DMS53 (cell line): ENCODE measurements at places on chromosomes 1 and 21.
A peak's percentile ranks its signal among the peaks of the same experiment; 100 is the strongest.

GRCh38 chr1:243605604-243606003 lies 244.4 kb downstream of the AKT3 start:
- no peak for DNase-seq

DNA sequence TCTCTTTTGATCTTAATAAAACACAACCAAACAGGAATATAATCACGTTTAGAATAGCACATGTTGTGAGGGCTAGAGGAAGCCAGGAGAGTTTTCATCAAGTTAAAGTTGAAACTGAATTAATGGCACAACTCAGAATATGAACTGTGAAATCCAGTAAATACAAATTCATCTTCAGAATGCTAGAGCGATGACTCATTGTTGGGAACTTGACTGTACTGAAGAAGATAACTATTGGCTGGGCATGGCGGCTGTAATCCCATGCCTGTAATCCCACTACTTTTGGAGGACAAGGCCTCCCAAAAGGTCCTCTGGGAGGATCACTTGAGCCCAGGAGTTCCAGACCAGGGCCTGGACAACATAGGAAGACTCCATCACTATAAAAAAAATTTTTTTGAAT lies 8.8 kb downstream of the SYF2 start:
- no peak for DNase-seq

DNA sequence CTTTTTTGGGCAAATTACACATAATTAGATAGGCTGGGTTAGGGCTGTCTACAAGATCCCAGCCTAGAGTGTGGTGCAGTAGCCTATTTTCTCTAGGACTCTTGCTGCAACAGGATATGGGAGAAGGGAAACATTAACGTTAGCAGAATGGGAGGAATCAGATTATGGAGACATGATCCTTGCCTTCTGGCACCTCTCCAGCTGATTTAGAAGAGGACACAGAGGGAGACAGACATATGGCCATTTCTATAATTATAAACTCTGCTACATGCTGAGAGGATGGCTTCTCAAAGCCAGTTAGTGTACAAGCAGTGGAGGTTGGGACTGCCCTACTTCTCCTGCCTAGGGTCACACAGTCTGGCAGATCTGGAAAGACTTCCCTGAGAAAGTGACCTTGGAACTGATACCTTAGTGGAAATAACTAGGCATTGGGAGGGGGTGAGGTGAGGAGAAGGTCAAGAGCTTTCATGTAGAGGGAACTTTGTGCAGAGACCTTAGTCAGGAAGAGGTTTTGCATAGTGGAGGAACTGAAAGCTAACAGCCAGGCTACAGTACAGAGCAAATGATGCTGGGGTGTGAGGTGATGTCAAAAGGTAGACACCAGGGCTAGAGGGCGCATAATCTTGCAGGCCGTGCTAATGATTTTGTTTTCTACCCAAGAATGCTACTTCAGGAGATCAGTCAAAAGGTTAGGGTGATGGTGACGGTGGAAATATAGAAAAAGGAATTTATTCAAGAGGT lies 1.2 kb upstream of the CD1D start:
- peak; percentile 6 for DNase-seq

DNA sequence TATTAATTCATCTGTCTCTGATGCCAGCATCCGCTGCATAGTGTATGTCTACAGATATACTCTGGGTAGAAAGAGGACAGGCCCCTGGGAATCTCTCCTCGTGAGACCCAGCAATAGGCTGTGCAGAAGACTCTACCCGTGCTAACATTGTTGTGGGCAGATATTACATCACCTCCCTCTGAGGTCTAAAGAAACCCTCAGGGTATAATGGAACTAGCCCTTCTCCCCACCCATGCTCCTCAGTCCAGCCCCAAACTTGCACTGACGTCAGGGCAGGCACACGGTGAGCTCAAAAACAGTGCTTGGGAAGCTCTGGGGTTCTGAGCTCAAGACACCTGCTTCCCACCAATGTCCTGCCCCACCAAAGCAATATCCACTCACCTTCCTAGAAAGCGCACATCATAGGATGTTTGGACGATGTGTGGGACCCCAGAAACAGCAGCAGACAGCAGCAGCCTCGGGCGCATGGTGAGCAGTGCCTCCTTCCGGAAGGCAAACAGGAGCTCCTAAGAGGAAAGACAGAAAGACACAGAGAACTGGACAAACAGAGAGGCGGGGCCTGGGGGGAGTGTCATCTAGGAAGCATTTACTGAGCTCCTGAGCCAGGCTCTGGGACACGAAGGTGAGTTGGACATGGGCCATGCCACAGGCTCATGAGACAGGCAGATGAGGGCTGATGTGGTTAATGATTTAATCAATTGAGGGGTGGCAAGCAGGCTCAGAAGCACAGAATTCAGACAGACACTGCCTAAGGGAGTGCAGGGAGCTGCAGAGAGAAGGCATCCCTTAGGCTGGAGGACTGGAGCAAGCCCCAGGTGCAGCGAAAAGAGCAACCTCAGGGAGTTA lies 4.8 kb downstream of the OVGP1 start:
- DNase-seq, result peak; percentile 96

GRCh38 chr1:94608142-94608851 lies 66.7 kb upstream of the F3 start:
- DNase-seq, result peak; percentile 93

DNA sequence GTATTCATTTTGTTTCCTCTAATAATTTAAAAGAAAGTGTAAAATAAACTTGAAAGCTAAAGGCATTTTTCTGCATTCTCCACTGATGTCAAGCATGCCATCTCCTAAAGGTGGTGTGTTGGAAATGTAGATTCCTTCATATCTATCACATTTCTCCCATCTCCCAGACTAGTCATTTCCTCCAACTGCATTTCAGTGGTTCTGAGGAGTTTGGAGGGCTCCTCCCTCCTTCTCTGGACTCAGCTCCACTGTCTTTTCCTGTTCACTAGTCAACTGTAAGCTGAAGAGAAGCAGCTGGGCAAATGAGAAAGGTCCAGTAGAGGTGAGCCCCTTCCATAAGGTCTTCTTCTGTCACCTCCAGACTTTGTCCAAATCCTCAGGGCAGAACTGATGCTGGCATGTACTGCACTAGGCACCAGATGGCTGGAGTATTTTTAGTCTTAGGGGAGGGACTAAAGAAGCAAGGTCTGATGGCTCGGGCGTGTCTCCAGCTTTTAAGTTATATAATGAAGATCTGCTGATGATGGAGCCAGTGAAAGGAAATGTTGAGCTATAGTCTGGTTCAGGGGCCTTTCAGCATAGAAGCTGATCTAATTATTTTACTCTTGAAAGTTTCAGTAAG lies 186.1 kb downstream of the NTNG1 start:
- no peak for DNase-seq

GRCh38 chr1:112676543-112676942 lies 2.1 kb downstream of the MOV10 start:
- DNase-seq, result no peak

- peak; percentile 85 for DNase-seq
These were observed 3.2 kb upstream of the PROX1 start for GRCh38 chr1:213984387-213985208.

GRCh38 chr1:55775007-55775406 lies 559.8 kb upstream of the USP24 start:
- DNase-seq, result no peak

GRCh38 chr1:2463396-2463795 lies 12.7 kb upstream of the PLCH2 start:
- DNase-seq, result no peak

DNA sequence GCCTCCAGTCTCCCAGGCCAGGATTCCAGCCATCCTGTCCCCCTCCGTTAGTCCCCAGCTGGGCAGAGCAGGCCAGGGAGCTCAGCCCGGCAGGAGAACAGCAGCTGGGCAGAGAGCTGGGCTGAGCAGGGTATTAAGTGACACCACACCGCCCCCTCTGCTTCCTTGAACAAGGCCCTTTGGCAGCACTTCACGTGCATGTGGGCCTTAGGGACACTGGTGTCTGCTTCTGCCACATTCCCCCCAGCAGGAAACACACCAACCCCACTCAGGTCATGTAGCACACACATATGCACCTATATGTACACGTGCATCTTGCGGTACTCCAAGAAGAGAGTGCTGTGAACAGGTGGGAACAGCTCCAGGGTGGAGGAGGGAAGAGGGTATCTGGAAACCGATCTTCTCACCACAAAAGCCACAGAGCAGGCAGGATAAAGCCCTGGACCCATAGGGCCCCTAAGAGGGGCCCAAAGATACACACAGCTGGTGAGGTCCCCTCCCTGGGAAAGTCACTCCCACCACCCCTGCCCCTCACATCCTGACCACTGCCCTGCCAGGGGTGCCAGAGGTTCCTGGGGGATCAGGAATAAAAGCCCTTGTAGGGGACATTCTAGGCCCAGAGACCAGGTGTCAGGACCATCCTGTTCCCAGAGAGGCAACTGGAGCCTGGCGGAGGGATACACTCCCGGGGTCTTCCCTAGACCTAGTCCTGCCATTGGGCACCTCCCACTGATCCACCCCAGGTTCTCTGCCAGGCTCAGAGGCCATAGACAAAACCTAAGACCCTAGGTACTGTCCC lies 4.5 kb downstream of the EPHA2 start:
- peak; percentile 68 for DNase-seq

GRCh38 chr1:169090308-169090899 lies 16.1 kb upstream of the ATP1B1 start:
- DNase-seq, result no peak

DNA sequence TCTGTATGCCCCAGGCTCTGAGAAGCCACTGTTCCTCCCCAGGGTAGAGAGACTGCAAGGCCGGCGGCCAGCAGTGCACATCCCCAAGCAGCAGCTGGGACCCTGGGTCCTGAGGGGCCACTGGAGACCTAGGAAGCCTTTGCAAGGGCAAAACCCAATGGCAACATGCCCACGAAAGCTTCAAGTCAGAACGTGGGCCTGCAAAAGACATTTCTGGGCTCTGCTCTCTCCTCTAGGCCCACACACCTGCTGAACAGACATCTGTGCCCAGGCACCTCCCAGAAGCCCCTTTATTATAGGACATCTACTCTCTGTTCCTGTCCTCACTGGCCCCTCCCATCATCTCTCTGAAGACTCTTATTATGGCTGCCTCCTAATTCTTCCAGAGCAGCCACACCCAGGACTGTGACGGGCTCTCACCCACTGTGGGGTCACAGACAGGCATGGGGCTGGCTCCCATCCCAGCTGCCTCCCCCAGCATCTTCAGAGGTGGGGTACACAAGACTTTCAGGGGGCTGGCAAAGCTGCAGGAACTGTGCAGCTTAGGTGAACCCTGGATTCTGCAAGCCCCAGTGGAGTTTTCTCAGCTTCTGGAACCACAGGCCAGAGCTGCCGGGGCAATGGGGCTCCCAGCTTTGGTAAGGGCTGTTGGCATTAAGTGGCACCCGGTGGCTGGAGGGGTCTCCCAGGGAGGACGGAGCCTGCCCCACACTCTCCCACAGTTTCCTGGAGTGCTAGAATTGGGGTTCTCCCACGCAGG lies 12.6 kb downstream of the TRIM11 start:
- DNase-seq, result no peak

DNA sequence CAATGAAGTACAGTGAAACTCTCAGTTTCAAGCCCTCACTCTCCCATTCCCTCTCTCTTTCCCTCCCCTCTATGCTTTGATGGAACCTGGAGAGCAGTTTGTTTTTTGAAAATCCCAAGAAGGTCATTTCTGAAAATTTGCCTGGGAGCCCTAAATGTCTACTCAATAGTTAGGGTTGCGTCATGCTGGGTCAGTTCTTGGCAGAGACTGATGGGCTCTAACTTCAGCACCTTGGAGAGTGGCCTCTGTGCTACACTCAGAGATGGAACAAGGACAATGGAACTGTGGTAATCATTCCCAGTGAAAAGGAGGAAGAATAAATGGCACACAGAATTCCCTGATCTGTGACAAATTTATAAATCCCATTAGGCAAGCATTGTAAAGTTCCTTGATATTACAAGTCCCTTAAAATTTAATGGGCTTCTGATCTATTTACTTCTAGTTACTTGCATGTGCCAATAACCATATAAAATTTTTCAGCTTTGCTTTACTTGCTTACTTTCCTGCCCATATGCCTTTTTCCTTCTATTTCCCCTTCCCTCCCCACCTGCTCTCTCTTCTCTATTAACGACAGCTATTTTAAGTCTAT lies 182.9 kb upstream of the KCND3 start:
- DNase-seq, result peak; percentile 37

DNA sequence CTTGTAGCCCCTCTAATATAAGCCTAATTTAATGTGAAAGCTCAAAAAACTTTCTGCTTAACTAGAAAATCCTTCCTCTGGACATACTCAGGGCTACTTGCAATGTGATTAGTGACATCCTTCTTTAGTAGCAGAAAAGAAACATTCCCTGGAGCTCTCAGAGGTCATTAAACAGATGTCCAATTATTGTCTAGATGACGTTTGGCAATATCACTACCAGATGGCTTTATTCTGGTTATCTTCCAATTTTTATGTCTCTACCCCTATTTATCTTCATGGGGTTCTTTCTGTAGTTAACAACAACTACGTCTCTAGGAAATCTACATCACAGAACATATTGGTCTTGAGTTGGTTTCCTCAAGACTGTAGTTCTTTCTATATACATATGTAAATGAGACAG lies 44.2 kb downstream of the CTH start:
- DNase-seq, result no peak

DNA sequence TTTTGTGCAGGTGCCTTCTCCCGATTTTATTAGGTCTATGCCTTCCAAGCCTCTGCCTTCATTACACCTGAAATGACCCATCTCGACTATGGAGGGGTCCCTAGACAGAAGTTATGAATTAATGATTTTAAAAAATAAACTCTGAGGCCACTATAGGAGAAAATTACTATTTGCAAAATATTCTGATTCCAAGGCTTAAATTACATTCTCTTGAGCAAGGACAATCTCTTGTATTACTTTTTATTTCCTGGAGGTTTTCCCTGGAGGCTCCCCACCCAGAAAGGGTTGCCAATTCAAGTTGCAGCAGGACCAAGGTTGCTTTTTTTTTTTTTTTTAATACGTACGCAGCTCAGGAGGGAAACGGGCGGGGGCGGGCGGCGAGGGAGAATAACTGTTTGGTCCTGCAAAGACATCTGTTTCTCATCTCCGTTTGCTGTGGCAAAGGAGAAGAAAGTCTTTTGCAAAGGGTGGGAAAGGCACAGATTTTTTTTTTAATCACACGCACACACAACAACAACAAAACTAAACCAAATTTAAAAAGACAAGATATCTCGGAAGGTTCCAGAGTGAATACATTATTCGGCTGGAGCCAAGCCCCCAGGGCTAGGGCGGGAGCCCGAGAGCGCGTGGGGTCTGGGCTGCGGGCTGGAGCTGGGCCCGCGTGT lies 618 bp upstream of the SERTAD4 start:
- peak; percentile 58 for DNase-seq

- DNase-seq, result no peak
These were observed 733.4 kb upstream of the B3GALT2 start for GRCh38 chr1:193919827-193920226.

- no peak for DNase-seq
These were observed 20.2 kb downstream of the PHGDH start for GRCh38 chr1:119731741-119732430.

DNA sequence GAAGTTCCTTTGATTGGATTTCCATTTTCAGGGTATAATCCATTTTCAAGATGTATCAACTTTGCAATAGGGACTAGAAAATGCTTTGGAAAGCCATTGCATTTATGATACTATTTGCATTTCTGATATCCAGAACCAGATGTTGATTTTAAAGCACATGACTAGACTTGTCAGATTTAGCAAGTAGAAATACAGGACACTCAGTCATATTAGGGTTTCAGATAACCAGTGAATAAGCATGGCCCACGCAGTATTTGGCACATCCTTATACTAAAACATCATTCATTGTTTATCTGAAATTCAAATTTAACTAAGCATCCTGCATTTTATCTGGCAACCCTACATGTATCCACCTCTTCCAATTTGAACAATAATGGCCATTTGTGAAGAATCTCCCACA lies 113.3 kb upstream of the DPT start:
- DNase-seq, result no peak

GRCh38 chr1:118563981-118564951 lies 379.2 kb upstream of the SPAG17 start:
- no peak for DNase-seq
